ENCODE measurements at places on chromosomes 3 and 15.

GRCh38 chr15:67879440-67880129, 39.7 kb upstream of the RNU6-1 start:
- DNase-seq = no peak

- no peak for DNase-seq
Measured at GRCh38 chr15:70812827-70813364, 41.1 kb downstream of the LARP6 start.

DNA sequence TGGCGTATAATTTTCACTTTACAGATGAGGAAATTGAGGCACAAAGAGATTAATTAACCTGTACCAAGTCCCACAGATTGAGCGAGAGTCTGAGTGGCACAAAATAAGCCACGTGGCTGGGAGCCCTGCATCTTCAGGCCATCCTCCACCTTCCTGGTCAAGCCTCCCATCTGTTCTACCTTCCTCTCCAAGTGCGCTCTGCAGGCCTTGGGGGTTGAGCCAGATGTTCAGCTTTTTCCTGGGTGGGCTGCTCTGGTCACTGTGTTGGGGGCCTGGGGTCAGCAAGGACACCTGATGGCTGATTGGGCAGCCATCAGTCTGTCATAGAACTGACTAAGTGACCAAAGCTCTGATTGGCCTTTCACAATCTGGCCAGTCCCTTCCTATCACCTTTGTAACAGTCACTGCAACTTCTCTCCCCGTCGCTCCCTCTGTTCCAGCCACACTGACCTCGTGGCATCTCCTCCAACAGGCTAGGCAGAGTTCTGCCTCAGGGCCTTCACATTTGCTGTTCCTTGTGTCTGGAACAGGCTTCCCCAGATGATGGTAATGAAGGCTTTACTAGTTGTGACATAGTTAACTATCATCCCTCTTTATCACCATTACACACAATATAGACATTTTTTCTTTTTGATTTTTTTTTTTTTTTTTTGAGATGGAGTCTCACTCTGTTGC, 46.8 kb downstream of the SCN5A start:
- DNase-seq = no peak

GRCh38 chr3:134483195-134483900, 2.4 kb downstream of the ANAPC13 start:
- peak; percentile 78 for DNase-seq

DNA sequence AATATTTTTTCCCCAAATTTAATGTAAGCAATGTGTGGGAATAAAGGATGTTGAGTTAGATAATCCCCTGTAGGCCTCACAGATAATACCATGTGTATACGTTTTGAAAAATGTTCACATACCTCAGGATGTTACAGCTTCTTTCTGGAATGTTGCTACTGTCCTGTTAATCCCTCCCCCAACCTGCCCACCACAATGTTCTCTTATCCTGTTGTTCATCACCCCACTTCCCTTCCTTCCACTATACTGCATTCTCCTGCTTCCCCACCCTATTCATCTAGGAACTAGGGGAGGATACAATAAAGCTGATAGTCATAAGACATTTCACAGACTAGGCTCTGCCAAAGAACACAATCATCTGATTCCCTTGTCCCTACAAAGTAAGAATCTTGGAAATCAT, 92.1 kb downstream of the IGF2BP2 start:
- DNase-seq = peak; percentile 25

GRCh38 chr3:156632601-156633000, 41.8 kb upstream of the TIPARP start:
- DNase-seq = no peak

DNA sequence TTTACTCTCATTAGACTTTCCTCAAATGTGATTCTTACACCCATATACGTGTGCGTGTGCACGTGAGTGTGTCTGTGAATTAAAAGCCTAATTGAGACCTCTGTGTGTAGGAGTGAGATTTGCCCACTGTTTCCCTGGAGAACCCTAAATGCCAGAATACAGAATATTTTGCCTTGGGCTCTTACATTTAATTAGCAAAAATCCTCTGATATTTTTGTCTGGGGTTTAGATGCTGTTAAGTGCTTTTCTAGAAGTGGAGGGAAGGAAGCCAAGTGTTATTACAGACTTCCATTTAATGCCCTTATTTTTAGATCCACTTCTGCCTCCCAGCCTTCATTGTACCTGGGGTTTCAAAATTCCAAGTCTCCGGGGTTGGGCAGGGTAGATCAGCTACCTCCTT, 17.8 kb downstream of the ZNF35 start:
- no peak for DNase-seq

GRCh38 chr15:95416576-95416975, 913.9 kb upstream of the NR2F2 start:
- no peak for DNase-seq

DNA sequence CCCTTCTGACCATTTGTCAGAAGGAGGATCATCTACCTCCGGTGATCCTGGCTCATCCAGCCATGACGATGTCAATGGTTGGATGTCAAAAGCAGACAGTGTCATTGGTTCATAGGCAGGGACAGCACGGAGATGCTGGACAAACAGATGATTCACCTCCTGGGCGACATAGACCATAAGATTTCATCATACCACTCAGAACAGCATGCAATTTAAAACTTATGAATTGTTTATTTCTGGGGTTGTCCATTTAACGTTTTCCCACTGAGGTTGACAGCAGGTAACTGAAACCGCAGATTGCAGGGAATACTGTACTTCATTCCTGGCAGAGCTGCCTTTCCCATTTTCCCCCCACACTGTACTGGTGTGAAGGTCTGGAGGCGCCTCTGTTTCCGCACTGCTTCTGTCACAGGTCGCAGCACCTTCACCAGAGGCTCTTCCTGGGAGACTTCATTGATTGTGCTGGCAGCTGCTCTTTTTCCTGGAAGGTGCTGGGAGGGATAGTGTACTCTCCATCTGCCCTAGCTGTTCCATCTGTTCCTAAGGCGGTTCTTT, 32.5 kb upstream of the TMOD3 start:
- no peak for DNase-seq

DNA sequence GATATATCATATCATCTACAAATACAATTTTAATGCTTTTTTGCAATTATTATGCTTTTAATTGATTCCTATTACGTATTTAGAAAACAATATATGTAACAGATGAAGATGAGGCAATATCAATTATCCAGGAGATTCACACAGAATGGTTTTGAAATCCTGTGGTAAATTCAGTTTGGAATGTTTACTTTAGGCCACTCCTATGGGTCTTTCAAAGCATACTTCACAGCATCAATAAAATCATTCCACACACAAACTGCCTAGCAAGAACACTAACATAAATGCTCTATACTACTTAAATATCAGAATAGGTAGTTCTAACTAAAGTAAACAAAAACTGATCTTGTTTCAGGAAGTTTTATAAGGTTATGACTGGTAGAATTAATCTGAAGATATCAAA, 90.5 kb downstream of the FAM227B start:
- no peak for DNase-seq

DNA sequence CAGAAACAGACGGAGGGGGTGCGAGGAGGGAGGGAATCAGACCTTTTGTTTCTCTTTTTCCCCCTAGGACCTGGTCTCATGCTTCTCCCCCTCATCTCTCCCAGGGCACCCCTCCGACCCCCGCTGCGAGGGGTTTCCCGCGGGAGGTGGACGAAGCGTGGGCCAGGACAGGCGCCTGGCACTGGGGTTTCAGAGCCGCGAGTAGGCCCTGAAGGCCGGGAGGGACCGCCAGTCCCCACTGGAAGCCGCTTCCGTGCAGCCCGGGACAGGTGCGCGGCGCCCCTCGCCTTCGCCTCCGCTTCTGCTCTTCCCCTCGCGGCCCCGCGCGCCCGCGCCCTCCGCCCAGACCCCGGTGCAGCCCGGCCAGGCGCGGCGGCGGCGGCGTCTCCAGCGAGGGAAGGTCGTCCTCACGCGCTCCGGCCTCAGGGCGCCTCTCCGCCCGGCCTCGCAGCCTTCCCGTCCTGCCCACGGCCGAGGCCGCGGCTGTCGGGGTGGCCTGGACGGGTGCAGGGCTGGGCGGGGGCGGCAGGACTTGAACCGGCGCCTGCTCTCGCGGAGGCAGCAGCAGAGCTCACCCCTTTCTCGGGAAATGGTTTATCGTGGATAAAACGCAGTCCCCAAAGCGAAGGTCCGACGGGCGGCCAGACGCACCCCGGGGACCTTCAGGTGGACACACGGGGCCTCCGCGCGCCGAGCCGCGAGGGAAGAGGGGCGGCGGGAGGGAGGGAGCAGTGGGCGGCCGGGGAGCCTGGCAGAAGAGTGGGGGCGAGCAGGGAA, 31.5 kb upstream of the ADAMTS17 start:
- DNase-seq = no peak

GRCh38 chr3:128490915-128491690, 1.9 kb downstream of the GATA2 start:
- no peak for DNase-seq

GRCh38 chr3:115022199-115022598, 124.9 kb downstream of the ZBTB20 start:
- DNase-seq = no peak

GRCh38 chr3:177899275-177900067, 636.8 kb upstream of the KCNMB2 start:
- DNase-seq = no peak

DNA sequence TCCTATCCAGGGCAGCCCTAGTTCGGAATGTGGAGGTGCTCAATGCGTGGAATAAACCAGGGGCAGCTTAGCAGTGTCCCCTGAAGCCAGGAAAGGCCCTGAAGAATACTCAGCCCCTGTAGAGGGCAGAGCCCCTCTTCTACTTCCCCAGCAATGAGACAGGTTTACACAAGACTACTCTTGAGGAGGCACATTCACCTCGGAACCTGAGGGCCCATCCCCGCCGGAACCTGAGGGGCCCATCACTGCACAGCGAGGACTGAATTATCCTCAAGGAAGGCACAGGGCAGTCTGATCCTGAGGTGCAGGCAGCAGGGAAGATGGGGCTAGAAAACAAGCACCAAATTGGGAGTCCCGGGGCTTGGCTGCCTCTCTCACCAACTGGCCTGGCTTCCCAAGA, 22.2 kb downstream of the CCDC13 start:
- no peak for DNase-seq

DNA sequence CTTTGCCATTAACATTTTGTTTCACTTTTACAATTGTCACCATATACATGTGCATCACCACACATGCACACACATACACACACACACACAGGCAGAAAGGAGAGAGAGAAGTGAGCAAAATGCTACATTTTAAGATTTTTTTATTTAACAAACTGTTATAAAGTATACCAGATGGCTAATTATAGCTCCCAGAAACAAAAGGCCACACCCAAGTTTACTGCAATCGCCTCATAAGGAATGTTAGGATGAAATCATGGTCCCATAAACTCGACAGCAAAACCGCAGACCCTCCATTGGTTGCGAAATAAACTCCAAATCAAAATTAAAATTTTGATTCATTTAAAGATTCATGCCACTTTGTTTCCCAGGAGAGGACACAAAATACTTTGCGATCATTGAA, 16.1 kb upstream of the C15orf61 start:
- DNase-seq = no peak

DNA sequence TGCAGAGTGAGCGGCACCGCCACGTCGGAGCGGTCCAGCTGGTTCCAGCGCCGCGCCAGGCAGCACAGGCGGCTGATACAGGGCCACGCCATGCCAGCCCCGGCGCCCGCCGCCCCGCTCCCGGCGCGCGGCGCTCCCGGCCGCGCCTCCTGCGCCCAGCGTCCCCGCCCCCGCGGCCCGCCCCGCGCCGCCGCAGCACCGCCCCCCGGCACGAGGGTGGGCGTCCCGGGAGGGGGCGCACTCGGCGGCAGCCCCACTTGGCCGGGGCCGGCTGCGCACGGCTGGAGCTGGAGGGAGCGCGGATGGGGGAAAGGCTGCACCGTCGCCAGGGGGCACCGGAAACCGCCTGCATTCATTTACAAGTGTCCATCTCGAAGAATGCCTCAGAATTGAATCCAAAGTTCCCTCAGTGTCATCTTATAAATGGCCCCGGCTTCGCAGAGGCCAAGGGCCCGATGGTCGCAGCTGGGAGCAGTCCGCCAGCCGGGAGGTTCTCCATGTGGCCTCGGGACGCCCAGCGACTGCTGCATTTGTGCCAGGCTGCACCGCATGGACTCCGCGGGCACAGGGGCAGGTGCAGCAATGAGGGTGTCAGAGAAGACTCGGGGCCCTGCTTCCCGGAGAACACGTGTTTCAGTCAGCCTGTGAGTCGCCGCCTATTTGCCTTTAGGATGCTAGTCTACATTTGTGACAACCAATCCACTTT, at the start of gene MAP6D1:
MAP6D1 (minus strand) TSS at position 122 of the 706 bp plus-strand sequence; CDS start at position 92, 30 bp downstream.
- DNase-seq = peak; percentile 81

Measured in RKO (cell line).